ENCODE measurements at places on chromosomes 6 and 20.

DNA sequence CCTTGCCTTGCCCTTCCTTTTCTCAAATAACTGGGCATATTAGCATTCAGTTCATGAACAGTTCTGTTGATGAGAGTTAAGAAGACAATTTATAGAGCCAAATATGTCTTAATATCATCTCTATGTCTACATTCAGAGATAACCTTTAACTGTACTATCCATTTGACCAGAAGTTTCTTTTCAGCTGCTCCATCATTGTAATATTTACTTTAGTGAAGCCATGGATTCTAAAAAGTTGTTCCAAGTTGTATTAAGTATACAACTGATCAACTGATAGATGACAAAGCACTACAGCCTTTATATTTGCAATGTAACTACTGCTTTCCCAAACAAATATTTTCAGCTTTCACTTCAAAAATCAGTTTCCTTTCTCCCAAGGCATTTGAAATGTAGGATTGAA lies 1252.7 kb downstream of the EPHA7 start:
- no peak for DNase-seq

- DNase-seq = no peak
These were observed 3.2 kb downstream of the USP45 start for GRCh38 chr6:99512033-99512432.

DNA sequence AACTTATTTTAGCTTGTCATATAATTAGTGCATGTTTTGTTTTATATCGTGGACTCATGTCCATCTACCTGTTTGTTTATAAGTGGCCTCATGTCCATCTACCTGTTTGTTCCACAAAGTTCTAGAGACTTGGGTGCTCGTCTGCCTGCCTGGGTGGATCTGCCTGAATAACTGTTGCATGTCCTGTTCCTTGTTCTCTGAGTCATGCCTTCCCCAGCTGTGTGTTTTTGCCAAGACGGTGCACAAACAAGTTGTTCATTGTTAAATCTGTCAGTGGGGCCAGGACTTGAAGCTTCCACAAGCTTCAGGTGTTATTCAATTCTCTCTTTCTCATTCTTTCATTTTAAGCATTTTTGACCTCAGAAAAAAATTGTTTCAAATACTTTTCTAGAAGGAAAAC lies 358.0 kb upstream of the CITED2 start:
- no peak for DNase-seq

GRCh38 chr6:56255349-56255748 lies 8.0 kb upstream of the COL21A1 start:
- DNase-seq = no peak

DNA sequence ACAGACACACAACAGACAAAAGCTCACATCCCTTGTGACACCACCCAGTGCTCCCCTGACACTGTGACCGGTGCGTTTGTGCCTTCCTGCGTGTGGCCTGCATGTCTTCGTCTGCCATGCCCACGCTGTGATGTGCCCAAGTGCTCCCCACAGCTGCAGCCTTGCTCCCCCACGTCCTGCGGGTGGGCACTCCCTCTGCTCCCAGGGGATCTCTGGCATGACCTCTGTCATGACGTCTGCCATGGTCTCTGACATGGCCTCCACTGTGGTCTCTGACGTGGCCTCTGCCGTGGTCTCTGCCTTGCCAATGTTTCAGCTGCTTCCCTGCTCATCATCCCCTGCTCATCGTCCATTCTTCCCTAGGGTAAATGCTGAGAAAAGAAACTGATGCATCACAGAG lies 200.9 kb downstream of the DLL1 start:
- no peak for DNase-seq
